ENCODE measurements at places on chromosomes 2 and 18. TPM values are rescaled to one million over a fixed set of nuclear protein-coding genes. Genes with fewer than 3 reads are reported as not detected.

GPR17 gene
- not detected for total RNA-seq

EFR3B gene
- not detected for total RNA-seq

AKAIN1 gene
- total RNA-seq, result not detected

RGPD3 gene
- total RNA-seq, result 0.21 TPM

ADRA2B gene
- 2.8 TPM for total RNA-seq

PKP4 gene
- total RNA-seq, result 28.9 TPM

WNT10A gene
- total RNA-seq, result 14.4 TPM

SERPINB3 gene
- not detected for total RNA-seq

CASP10 gene
- total RNA-seq, result 21.2 TPM

SPP2 gene
- total RNA-seq, result not detected

NEURL3 gene
- 0.44 TPM for total RNA-seq

TSPYL6 gene
- total RNA-seq, result not detected

XIRP2 gene
- total RNA-seq, result 1.2 TPM
